ENCODE measurements at places on chromosomes 7 and 10.

DNA sequence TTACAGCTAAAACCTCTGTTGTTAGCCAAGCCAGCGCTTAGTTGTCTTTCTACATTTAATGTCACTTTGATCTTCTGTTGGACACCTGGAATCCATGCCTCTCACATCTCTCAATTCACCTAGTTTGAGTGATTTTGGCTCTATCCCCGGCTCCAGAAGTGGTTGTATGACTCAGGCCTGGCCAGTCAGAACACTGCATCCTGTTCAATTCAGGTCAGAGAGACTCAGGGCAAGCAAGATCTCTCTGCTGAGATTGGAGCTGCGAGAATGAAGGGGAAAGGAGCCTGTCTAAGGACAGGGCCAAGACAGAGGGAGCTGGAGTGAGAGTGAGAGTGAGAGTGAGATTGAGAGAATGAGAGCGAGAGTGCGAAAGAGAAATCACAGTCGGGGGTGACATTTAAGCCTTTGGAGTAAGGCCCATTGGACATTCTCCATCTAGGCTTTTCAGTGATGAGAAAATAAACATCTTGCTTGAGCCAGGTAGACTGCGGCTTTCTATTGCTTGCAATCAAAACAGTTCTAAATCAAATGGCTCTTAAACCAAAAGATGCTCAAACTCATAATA is 83.3 kb upstream of the DYNC1I1 start:
- no peak for DNase-seq

- DNase-seq, result no peak
Observed at GRCh38 chr7:128102490-128103291, 71.5 kb upstream of the LRRC4 start.

GRCh38 chr7:41890631-41891274 is 187.9 kb upstream of the INHBA start:
- no peak for DNase-seq

DNA sequence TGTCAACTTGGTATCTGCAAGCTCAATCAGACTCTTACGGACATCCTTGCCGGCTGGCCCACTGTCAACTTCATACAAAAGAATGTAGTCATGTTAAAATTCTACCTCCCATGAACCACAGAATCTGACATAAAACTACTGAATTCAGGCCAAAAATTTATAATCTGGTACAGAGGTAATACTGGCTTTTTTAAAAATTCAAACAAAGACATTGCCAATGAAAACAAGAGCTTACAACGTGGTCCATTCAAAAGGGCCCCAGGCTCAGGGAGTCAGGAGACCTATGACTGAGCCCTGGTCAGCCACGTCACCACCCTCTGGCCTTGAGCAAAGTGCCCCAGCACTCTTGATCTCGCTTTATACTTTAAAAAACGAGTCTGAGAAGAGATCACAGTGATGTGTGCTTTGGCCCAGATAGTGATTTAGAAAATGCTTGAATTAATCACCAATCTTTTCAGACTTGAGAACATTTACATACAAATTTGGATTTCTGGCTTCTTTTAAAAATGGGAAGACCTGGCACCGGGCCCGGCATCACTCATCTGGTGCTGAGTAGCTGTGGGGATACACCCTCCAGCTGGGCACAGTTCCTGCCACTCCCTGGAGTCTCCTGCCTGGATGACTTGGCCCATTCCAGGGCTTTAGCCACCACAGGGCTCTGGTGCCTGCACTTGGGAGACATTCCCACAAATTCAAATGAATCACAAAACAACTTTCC is 94.1 kb downstream of the PIP4K2A start:
- peak; percentile 60 for DNase-seq

GRCh38 chr7:143252006-143252405 is 11.2 kb upstream of the GSTK1 start:
- no peak for DNase-seq

DNA sequence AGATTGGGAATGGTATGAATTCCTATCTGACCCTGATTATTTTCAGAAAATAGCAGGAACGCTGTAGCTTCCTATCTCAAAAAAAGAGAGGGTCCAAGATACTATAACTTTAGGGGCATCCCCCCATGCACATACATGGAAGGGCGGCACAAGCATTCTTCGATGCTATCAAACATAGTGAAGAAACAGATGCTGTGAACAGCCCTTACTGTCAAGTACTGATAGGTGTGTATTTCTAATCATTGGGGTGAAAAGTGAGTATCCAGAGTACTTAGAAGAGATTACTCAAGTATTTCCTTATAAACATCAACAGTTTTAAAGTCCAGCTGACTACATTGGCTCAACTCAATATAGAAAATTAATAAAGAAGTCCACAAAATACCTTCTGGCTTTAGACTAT is 17.0 kb upstream of the NUP42 start:
- DNase-seq, result no peak

DNA sequence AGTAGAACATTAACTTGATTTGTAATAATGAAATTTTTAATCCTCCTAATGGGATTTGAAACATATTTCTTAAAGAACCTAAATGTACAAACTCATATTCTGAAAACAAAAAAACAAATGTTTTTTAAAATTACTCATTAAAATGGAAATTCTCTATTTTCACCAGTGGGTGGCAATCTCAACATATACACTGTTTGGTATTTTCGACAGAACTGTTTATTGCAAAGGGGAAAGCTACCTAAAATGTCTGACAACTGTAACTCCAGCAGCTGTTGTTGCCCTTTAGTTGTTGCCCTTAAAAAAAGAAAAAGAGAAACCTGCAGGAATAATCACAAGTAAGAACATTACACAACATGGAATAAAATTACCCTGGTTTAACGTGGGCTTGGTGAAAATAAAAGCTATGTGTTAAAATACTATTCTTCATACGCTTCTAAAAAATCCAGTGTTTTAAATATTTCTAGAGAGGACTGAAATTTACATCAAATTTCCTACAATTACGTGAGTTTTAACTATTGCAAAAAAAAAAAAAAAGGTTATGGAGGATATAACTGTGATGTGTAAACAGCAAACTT is 54.5 kb downstream of the COL1A2 start:
- DNase-seq, result no peak

DNA sequence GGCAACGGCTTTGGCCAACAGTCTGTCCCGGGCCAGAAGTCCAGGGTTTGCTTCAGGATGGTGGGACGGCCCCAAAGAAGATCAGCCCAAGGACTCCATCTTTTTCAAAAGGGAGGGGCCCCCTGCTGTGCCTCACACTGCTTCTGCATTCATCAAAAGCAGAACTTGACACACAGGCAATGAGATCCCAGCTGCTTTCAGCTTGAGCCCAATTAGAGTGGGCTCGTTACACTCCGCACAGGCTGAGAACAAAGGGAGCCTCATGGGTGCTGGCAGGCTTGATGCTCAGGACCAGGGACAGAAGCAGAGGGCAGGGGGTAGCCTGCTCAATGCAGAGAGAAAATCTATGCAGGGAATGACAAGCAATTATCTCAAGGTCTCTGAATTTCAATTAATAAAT is 45.5 kb downstream of the VOPP1 start:
- no peak for DNase-seq

- DNase-seq, result no peak
Observed at GRCh38 chr10:22573820-22574569, 140.4 kb downstream of the PIP4K2A start.

DNA sequence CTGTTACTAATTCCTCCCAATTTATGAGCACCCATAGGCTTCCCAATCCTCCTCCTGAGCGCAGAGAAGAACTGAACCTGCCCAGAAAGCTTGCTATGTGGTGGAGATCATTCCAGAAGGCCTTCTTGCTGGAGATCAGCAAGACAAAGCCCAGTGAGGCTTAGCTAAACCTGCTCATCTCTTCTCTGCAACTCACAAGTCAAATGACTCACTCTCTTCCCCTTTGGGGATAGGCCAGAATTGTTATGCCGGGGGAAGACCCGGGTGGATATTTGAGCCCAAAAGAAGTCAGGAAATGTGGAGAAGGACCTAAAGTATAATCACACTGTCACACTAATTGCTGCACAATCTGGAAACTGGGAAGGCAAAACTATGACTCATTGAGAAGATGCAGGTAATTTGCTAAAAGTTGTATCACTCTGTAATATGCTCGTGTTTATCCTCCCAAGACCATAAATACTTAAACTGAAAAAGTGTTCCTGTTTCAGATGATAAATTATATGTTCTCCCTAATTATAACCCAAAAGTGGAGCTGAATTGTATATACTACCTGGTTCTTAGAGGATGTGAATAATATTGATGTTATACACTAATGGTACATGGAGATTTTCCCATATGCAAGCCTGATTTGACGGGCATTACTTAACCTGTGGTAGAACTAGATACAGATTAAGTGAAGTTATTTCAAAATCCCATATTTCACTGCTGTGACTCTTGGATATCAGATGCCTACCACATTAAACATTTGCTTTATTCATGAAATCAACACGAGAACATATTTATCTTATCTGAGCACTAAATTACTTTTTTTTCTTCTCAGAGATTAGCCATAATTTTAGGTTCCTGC is 6.4 kb downstream of the NEBL start:
- no peak for DNase-seq

- DNase-seq, result no peak
Observed at GRCh38 chr10:10020945-10021344, 996.7 kb upstream of the CELF2 start.

DNA sequence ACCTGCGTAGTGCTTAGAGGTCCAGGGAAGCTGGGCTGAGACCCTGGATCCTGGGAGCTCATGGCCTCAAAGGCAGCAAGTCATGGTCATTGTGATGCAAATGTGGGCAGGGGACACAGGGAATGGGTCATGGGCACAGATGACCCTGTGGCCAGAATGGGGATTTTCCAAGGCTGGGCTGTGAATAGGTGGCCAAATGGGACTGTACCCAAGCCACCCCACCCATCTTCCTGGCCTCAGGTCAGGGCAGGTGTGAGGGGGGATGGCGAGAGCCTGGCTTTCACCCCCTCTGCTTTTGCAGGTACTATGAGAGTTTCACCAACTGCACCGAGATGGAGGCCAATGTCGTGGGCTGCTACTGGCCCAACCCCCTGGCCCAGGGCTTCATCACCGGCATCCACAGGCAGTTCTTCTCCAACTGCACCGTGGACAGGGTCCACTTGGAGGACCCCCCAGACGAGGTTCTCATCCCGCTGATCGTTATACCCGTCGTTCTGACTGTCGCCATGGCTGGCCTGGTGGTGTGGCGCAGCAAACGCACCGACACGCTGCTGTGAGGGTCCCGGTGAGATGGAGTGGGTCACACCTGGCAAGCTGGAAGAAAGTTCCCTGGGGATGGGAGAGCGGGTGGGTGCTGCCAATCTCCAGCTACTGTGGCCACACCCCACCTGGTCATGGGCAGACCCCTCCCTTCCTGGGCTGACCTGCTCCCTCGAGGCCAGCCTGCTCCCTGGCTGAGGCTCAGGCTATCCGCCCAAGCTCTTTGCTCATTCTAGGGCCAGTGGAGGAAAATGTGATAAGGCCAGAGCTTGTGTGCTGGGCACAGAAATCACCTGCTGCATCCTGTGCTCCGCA is 25.5 kb downstream of the RAMP3 start:
- DNase-seq, result no peak

DNA sequence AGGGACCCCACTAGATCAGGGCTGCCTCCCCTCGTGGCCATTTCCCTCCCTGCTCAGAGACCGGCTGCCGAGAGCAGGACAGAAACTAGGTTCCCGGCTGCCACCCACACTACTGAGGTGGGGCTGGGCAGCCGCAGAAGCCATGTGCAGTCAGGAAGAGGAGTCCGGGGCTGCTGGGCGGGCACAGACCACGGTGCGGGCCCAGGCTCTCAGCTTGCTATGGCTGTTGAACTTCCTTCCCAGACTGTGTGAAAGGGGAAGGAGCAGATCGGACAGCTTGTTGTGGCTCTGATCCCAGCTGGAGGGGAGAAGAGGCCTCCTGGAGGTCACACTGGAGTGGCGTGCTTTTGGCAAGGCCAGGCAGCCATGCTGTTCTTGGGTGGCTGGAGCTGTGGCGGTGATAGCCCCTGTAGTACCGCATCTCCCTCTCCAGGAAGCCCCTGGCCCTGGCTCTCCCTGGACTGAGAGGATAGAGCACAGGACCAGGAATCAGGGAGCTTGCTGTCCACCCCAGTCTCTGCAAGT is 56.8 kb downstream of the HK1 start:
- DNase-seq, result peak; percentile 44

DNA sequence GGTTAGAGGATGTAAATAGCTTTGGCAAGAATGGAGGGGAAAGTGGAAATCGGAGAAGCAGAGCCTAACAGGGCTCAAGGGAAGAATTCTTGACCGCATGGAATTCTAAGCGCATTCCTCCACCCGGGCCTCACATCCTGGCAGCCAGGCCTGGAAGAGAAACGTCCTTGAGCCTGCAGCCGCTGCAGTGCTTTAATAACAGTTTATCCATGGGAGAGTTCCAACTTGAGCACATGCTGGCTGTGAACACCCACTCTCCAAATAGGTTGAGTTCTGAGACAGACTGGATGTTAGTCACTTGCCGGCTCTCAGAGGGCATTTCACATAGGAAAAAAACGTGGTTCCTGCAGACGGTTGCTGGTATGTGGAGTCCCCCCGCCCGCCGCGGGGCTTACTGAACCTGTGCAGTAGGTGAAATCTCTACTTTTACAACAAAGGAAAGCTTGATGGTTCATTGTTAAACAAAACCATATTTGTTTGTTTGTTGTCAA is 61.4 kb upstream of the STEAP1B start:
- peak; percentile 79 for DNase-seq

DNA sequence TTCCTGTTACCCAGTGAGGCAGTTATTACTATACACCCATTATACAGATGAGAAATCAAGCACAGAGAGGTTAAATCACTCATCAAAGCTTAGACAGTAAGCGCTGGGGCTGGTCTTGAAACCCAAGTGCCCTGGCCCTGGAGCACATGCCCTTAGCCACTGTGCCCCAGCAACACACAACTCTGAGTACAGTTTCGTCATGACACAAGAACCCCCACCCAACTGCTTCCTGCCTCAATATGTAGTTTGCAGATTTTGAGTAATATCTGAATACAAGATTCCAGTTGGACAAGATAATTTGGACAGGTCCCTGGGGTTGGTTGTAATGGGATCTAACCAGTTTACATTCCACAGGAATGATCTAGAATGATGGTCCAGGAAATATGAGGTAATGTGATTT is 62.8 kb downstream of the SH3PXD2A start:
- DNase-seq, result no peak

GRCh38 chr7:29483219-29484104 is 80.2 kb upstream of the PRR15 start:
- no peak for DNase-seq

DNA sequence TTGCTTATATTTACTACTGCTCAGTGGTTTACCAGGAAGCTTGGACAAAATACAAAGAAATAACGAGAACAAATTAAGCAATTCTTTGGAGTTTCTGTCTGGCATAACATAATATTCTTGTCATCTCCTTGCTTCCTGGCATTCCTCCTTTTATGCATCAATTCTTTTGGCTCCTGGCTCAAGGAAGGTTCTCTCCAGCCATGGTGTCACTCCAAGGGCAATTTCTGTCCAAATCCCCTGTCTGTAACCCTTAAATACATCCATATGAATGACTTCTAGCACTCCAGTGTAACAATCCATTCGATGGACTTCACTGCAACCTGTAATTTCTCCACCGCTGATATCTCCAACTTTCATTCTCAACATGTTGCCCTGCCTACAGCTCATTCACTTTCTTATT is 617.7 kb upstream of the ANKRD30A start:
- no peak for DNase-seq

GRCh38 chr7:134899729-134900128 is 86.6 kb upstream of the AGBL3 start:
- DNase-seq, result no peak

Measured in ovary (tissue), 10 donors.